Stimulated activated CD4-positive, alpha-beta T cell treated with anti-CD3 and anti-CD28 coated beads, Interleukin-15, amount 100 ng/mL, for 48 hours (primary cell): ENCODE measurements at places on chromosomes 7 and 10.

GRCh38 chr7:29327455-29327854 lies 132.9 kb downstream of the CHN2 start:
- DNase-seq, result no peak

DNA sequence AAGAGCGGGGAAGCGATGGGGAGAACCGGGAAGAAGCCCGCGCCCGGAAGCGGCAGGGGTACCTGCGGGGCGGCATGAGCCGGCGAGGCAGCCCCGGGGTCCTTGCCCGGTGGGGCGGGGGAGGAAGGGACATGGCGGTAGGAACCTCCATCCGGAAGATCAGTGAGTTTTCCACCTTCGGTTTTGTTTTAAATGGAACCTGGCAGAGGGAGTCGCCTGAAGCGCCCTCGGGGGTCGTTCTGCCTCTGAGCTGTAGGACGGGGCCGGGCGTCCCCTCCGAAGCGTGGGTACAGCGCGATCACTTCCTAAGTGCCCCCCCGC lies 471 bp downstream of the PFKP start:
- no peak for DNase-seq

- DNase-seq, result no peak
Observed at GRCh38 chr10:84994722-84995121, 666.3 kb downstream of the CCSER2 start.

- DNase-seq, result no peak
Observed at GRCh38 chr7:99371376-99371920, 3.1 kb upstream of the ARPC1B start.

- DNase-seq, result no peak
Observed at GRCh38 chr10:37948210-37948609, 28.2 kb downstream of the ZNF25 start.

DNA sequence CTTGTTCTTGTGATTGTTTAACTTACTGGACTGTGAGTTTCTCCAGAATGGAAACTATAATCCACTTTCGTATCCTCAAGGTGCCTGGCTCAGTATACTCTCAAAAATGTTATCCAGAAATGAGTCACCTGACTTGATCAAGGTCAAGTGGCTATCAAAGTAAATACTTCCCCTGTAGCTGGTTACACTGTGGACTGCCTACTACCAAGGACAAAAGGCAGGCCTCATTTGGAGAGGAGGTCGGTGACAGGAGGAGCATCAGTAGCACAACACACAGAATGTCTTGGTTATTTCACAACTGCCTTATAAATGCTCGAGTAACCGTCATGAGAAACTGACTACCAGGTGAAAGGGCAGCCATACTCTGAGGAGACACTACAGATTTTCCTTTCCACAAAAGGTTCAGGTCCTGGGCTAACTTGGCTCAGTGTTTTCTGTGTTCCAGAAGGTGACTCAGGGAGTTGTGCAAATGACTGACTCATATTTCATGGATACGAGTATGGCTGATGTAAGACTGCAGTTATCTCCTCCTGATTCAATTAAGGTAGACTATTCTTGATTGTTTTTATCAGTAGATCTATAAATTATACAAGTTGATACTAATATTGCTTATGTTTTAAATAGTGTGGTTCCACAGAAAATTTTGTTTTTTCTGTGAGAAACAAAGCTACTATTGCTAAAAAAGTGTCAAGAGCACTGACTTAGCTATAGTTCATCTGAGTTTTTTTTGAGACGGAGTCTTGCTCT lies 4.2 kb upstream of the CCNY start:
- no peak for DNase-seq

GRCh38 chr7:30717181-30717580 lies 34.8 kb upstream of the INMT start:
- DNase-seq, result no peak

GRCh38 chr7:5143935-5144903 lies 45.8 kb upstream of the WIPI2 start:
- peak; percentile 54 for DNase-seq

DNA sequence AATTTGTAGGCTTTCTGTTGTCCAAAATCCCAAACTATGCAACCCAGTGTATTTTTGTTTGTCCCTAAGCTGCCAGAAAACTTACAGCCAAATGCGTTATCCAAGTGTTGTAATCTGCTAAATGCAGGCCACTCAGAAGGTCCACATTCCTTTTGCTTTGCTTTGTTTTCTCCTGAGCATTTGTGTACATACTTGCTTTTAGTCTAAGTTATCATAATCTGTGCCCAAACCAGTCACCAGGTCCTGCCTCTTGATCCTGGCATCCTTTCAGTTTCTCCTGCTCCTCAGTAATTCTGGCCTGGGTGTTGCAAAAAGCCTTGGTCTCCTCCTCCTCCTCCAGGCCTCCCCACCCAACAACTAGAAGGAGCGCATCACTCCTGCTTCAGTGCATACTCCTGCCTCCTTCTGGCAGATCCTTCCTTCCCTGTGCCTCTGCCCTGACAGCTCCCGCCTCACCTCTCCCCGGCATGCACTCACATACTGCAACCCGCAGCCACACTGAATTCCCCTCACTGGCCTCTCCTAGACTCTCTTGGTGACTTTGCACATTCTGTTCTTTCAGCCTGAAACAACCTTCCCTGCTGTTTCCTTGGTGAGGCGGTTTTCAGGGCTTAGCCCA lies 2.3 kb downstream of the DENND2A start:
- DNase-seq, result no peak

DNA sequence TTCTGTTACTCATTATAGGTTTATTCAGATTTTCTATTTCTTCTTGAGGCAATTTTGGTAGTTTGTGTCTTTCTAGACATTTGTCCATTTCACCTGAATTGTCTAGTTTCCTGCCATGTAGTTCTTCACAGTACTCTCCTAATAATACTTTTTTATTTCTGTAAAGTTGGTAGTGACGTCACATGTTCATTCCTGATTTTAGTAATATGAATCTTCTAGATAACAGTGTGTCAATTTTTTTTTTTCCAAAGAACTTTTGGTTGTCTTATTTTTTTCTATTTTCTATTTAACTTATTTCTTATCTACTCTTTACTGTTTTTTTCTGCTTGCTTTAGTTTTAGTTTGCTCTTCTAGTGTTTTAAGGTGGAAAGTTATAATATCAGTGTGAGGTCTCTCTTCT lies 197.3 kb upstream of the SHH start:
- no peak for DNase-seq

GRCh38 chr10:47181052-47181849 lies 118.7 kb upstream of the GDF10 start:
- no peak for DNase-seq

DNA sequence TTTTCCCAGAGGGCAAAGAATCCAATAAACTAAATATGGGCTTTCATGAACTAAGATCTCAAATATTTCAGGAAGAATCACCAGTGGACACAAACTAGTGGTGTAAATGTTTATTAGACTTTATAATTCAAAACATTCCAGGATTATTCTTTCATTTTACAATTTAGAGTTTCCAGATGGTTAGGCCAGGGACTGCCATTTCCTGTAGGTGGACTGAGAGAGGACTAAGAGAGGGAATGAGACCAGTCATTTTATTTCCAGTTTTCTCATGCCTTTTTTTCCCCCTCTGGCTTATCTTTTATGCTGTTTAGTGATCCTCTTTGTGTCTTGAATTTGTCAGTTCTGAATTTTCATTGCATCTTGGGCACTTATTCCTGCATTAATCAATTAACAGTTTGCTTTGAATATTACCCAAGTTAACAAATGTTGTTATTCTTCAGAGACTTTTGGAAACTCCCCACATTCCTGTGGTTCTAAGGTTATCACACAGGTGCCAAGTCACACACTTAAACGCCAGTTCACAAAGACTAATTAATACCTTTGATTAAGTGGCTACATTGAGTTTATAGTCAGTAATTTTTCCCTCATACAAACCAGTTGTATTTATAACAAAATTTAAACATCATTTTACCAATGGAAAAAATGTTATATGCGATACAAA lies 12.3 kb downstream of the CISD1 start:
- DNase-seq, result no peak

GRCh38 chr7:151012911-151013347 lies 11.4 kb downstream of the ATG9B start:
- DNase-seq, result no peak

DNA sequence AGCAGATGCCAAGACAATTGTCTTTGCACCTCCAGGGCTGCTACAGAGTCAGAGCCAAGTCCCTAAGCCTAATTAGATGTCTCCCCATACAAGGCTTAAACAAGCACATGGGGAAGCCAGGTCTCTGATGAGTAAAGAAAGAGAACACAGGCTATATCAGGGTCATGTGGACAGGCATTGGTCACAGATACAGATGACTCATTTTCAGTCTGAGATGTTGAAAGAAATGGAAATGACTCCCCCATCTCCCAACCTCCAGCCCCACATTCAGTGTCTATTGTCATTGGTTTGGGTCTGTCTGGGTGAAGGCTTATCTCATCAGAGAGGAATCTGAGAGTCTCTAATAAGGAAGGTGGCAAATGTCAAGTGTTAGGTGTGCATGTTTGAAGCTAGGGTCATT lies 290.1 kb upstream of the KIAA1217 start:
- DNase-seq, result no peak

GRCh38 chr10:47457826-47458225 lies 26.1 kb downstream of the ANXA8 start:
- no peak for DNase-seq

- no peak for DNase-seq
Observed at GRCh38 chr7:30893357-30893756, 18.3 kb upstream of the AQP1 start.

- no peak for DNase-seq
Observed at GRCh38 chr7:76512941-76513816, 2.8 kb downstream of the UPK3B start.

- no peak for DNase-seq
Observed at GRCh38 chr10:3538291-3538655, 246.7 kb downstream of the KLF6 start.

GRCh38 chr10:11165591-11166543 lies 148.2 kb downstream of the CELF2 start:
- DNase-seq, result peak; percentile 61

DNA sequence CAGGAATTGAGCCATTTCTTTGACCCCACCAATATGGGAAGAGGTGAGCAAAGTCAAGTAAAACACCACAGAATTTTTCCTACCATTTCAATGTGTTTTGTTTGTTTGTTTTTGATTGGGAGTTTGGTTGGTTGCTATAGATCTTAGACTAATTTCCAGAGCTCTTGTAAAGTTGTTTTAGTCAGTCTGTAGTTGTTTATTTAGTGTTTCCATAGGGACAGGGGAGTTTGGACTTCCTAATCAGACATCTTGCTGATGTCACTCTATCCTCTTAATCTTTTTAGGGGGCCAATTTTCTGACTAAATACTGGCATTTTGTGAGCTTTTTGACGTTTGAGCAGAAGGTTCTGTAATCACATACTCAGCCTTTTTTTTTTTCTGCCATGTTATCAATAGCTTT lies 266.9 kb downstream of the ABCA13 start:
- no peak for DNase-seq

DNA sequence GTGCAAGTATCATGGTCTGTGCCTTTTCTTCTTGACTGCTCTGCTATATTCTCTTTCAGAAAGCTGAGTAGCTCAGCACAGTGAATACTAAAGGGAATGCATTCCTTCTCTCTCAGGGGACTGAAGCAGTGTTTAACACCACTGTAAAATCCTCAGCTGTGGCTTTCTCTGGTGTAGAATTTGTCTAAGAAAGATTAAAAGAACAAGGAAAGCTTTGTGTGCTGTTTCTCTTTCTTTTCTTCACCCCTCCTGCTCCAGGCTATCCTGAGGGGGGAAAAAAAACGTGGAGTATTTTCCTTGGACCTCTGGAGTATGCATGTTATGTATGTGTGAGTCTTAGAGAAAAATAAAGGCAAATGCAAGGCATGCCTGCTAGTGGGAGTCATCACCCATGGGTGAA lies 383.9 kb downstream of the AUTS2 start:
- DNase-seq, result no peak

DNA sequence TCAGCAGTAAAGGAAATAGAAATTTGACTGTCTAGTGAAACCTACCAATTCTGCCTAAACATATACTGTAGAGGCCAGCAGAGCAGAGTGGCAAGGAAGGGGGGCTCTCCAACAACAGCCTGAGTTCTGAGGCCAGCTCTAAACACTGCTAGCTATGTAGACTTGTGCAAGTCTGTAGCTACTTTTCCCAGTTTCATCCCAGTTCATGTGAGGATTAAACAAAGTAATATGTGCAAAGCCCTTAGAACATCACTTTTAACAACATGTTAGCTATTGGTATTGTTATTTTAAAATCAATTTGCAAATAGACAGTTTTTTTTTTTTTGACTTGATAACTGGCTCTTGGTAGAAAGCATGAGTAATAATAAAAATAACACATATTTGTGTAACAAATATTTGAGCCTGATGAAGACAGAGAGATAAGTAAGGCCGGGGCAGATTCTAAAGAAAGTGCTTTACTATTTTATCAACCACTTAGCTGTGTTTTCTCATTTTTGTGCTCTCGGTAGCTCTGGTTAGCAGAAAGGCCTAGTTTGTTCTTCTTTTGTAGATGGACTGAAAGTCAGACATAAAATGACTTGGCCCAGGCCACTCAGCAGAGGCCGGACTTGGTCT lies 9.3 kb downstream of the CHST12 start:
- no peak for DNase-seq

GRCh38 chr7:46281071-46281470 lies 360.0 kb upstream of the IGFBP3 start:
- DNase-seq, result no peak

GRCh38 chr7:108254259-108254658 lies 124.1 kb upstream of the LAMB4 start:
- no peak for DNase-seq

GRCh38 chr10:6669269-6669859 lies 89.3 kb upstream of the PRKCQ start:
- DNase-seq, result no peak

DNA sequence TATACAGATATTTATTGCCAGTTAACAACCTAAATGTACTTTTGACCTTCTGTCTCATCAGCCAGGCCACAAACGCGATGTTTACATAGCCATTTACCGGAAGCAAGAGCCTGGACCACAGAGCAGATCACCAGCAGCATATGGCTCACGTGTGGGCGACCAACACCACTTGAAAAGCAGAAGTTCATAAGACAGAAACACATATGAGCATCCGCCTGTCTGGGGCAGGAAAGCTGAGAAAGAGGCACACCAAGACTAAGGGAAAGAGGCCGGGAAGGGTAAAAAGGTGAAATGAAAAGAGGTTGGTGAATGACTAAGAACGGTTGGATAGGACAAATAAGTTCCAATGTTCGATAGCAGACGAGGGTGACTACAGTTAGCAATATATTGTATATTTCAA lies 1.3 kb downstream of the ABCB1 start:
- peak; percentile 33 for DNase-seq

DNA sequence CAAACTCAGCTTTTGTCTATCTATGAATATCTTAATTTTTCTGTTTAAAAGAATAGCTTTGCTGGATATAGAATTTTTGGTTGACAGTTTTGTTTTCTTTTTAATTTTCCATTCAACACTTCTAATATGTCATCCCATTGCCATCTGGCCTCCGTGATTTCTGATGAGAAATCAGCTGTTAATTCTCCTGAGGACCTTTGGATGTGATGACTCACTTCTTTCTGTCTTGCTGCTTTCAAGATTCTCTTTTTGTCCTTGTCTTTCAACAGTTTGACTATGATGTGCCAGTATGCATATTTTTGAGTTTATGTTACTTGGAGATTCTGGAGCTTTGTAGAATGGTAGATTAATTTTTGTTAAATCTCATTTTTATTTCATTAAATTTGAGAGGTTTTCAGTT lies 38.4 kb downstream of the ZNF518A start:
- no peak for DNase-seq
